Stimulated activated CD4-positive, alpha-beta T cell treated with anti-CD3 and anti-CD28 coated beads, Interleukin-4, amount 100 ng/mL, for 48 hours (primary cell): ENCODE measurements at places on chromosomes 1 and 21.

- DNase-seq, result no peak
These were observed 56.2 kb downstream of the TAS1R2 start for GRCh38 chr1:18803151-18803791.

DNA sequence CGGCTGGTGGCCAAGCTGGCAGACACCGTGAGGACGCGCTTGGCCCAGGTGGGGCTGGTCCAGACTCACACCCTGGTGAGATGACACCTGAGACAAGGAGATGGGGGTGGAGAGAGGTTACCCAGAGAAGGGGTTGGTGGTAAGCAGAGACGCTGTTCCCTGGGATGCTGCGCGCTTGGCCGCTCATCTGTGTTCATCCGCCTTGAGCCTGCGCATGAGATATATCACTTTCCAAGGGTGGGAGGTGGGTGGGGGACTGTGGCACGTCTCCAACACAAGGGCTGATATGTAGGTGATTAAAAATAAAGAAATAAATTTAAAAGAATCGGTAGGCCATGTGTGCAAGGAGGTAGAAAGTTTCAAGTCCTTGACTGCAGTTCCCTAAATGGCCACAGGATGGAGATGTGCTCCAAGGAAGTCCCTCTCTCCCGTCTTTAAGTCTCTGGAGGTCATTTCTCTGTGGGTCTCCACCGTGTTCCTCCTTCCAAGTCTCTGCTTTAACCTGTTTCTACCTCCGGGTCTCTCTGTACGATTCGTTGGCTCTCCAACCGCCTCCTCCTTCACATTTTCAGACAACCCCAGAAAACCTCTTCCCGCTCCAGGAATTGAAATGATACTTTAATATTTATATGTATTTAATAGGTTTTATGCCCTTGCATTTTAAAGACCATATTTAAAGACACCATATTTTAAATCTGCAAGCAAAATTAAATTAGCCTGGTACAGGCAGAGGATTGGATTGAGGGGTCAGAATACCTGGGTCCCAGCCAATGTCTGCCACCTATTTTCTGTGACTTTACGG, 4.5 kb downstream of the TTC24 start:
- DNase-seq, result peak; percentile 73

GRCh38 chr1:110765640-110766335, 91.0 kb upstream of the KCNA3 start:
- peak; percentile 19 for DNase-seq

DNA sequence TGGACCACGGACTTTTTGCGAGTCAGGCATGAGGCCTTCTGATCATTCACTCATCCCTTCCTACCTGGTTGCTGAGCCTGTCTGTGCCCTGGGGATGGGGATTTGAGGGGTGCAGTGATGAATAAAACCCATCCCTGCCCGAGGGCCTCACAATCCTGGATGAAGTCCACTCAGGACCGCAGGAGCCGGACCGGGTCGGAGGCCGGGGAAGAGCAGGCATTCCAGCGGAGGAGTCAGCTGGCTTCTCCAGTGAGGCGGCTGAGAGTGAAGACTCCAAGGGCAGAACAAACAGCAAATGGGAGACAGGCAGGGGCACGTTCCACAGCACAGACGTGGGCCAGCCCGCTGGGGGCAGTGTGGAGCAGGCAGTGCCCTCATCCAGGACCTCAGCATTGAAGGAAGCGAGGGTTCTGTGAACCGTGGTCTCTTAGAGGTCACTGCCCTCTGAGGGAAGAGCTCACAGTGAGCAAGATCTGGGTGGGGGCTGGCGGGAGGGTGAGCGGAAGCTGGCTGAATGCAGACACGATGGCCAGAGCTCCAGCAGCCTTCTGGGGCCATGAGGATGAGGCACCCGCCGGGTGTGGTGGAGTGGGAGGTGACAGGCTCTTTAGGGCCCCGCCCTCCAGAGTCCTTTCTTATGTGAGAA, 10.9 kb upstream of the LRRC3 start:
- DNase-seq, result no peak

DNA sequence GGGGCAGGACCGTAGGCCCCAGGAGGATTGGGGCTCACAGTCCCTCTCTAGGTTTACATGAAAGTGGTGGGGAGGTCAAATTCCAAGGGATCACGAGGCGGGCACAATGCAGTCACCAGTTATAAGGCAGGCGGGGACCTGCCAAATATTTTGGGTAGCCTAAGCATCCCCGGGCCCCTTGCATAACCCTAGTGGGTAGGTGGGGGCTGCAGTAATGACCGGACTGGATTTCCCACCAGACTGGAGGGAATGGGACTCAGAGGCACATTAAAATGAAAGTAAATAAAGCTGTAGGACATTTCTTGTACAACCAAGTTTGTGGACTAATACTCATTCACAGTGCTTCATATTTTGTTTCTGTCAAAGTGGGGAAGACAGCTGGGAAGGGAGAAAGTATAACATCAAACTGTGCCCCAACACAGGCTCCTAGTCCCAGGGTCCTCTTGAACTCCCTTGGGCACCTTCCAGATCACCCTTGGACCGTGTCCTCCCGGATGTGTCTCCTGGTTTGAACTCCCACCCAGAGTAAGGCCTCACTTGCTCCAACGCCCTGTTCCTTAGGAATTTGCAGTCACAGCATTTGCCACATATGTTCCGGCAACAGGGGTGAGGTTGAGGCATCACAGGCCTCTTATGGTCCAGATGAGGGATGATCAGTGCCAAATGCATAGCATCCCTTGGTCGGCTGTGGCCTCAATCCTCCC, 28.4 kb upstream of the KIAA0040 start:
- DNase-seq, result no peak

- no peak for DNase-seq
These were observed 28.5 kb downstream of the ETNK2 start for GRCh38 chr1:204123376-204123775.

- DNase-seq, result no peak
These were observed 1.2 kb downstream of the DHRS3 start for GRCh38 chr1:12616709-12617373.

DNA sequence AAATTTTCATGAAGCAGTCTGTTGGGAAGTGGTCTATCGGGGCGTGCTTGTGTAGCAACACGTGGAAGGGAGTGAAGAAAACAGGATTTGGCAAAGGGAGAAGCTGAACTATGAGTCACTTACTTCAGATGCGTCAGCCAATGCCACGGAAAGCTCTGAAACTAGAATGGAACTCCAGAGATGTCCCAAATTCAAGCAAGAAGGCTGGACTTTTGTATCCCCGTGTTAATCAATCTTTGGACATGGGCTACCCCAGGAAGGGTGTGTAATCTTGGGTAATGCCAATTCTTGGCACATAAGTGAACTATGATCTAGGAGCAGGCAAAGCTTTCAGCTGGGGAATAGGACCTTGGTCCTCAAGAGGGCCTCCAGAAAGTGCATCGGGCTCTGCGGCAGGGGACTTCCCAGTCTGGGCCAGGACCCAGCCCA, 102.6 kb downstream of the ADSS2 start:
- DNase-seq, result no peak

DNA sequence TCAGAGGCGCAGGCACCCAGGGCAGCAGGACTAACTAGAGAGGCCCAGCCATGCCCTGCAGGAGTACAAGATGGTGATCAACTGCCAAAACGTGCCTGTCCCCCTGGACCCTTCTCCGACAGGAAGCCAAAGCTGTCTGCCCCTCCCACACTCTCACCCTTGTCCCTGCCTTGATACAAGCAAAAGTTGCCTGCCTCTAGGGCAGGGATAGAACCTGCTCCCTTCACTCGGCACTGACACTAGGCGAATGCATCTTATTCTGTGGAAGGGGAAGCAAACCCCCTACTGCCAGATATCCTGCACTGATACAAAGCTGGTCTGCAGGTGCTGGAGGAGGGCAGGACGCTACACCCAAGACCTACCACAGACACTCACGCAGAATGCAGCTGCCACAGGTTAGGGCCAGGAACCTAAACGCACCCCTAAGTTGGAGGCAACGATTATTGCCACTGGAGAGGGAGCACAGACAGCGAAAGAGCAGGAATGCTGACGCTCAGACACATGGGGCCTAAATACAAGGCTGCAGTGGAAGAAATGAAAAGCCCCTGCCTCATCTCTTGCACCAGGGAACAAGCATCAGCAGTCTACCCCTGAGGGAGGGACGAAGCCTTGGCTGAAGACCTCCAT, 3.7 kb downstream of the TARBP1 start:
- no peak for DNase-seq

DNA sequence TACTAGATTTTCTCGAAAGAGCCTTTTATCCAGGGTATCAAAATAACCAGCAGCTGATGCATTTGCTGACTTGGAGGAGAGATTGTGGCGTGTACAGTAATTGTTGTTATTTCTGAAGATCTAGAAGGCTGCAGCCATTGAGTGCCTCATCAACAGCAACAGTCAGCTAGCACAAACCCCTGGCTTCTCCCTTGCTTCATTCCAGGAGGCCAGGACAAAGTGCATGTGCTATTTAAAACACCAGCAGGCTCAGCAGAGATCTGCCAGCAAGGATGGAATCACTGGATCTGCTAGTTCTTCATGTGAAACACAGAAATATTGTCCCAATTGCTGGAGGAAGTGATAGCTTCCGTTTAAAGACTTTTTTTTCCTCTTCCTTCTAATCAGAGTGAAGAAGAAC, 2.8 kb upstream of the NGF start:
- no peak for DNase-seq
